ENCODE measurements at places on chromosomes 6 and 20.

DNA sequence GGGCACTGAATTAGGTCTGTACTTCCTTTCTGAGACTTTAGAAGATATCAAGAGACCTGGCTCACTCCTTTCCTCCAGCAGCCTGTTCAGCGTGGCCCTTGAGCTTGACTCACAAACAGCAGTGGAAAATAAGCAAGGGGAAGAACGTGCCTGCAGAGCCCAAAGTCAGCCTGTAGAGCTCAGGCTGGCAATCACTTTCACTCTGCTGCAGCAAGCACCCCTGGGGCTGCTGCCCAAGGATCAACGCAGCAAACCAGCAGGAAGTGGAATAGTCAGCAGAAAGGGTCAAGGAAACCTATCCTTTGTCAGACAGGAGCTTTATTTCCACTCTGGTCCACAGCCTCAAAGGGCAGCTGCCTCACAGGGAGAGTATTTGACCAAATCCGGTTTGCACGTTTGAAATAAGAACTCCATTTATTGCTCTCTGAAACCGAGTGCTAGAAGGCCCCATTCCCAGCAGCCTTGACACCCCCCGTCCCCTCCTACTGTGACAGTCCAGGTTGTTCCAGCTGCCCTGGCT, 77.4 kb downstream of the PRDM1 start:
- peak; percentile 84 for ATAC-seq

DNA sequence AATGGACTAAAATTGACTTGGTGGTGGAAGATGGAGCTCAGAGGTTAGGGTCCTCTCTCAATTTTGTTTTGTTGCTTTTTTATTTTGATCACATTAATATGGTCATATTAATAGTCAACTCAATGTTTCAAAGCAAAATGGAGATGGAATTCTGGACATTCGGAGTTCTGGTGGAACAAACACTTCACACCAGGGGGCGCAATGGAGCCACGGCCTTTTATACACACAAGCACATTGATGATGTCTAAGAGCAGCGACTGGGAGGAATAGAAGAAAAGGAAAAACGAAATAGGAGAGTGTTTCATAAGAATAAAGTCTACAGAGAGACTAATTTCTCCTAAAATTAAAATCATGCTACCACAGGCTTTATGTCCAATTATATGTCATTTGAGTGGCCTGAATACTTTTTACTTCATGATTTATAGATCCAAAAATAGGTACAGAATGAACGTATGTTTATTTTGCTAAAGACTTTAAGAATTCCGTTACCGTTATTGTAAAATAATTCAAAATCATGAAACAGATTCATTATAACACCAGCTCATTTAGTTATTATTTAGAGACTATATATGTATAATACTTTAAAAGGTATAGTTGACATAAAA, 197.6 kb upstream of the SASH1 start:
- ATAC-seq: no peak

GRCh38 chr6:41694815-41695526, 40.4 kb downstream of the TFEB start:
- no peak for ATAC-seq

- ATAC-seq: no peak
Measured at GRCh38 chr20:13788167-13788834, 3.5 kb downstream of the NDUFAF5 start.

DNA sequence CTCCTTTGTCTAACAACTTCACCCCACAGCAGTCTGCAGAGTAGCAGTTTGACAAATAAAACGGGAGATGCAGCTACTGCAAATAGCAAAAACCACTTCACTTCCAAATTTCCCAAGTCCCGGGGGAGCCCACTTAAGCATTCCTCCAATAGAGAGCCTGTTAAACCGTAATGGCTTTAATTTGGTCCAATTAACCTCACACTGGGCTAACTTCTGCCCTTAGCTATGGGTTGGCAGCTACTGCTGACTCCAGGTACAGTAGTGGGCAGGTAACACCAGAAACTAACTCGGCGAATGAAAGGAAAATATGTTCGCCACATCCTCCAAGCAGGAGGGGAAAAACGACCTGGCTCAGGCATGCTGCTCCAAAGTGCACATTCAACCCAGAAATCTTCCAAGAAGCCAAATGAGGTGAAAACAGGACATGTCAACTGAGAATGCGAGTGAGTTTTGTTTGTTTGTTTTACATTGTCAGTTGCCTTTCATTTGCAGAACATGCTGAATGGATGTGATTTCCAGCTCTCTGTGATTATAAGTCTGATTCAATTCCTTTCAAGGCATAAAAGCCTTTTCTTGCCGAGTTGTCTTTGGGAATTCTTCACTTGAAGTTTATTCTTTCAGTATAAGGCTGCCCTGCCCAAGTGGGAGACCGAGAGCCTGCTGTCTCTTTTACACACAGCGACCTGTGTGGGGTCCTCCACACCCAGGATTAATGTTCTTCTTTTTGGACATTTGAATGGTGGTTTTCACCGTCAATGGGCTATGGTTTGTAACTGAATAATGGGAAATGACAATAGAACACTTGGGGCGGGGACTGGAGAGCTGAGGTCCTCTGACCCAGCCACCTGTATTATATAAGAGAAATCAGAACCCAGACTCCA, 117.3 kb upstream of the ARMC2 start:
- ATAC-seq: no peak

GRCh38 chr6:11009353-11009752, 34.8 kb downstream of the ELOVL2 start:
- no peak for ATAC-seq

DNA sequence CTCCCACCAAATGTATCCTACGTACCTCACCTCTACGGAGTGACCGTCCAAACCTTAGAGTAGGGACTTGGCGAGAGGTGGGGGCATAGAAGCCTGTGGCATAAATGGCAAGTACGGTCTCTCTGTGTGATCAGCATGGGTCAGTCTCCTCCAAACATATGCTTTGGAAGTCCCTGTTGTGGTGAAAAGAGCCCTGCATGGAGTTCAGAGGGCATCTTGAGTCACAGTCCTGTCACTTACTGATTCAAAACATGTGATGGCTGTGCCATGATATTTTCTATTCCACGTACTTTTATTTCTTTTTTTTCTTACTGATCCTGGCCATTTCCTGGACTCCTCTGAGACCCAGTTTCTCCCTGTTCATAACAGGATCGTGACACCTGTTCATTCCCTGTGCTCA, 67.5 kb upstream of the CEP85L start:
- no peak for ATAC-seq

- no peak for ATAC-seq
Measured at GRCh38 chr6:132746048-132746447, 11.7 kb downstream of the VNN2 start.

- ATAC-seq: no peak
Measured at GRCh38 chr6:159249128-159249527, 79.9 kb downstream of the FNDC1 start.

DNA sequence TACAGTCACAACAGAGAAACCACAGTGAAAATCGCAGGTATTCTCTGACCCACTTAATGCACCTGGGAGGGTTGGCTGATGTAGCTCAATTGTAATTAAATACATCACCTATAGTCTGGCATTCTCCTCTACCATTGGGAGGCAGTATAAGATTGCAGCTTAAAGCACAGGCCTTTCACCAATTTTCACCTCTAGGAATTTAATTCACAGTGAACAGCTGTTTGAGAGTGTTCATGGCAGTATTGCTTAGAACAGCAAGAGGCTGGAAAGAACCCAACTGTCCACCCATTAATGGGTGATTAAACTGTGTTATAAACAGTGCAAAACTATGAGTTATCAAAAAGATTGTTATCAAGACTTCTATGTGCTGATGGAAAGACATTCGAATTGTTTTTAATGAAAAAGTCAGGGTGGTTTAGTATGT, 2.0 kb downstream of the EDEM2 start:
- peak; percentile 9 for ATAC-seq

GRCh38 chr6:81384921-81385320, 367.6 kb downstream of the TENT5A start:
- no peak for ATAC-seq

GRCh38 chr6:150328744-150329405, 39.9 kb upstream of the IYD start:
- no peak for ATAC-seq

DNA sequence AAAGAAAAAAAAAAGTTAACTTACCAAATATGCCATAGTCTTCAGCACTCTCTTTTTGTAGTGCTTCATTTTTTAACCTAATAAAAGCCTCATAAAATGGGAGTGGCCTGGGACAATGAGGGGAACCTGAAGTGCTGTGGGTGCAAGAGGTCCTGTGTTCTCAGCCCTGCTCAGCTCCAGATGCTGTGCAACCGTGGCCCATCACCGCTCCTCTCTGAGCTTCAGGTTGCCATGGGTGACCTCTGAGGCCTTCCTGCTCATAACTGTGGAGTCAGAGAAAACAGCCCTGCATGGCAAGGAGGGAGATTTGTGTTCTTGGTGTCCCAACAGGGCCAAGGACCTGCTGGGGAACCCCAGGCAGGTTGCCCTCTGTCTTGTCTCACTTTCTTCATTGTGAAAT, 10.0 kb downstream of the TCF15 start:
- ATAC-seq: no peak

- no peak for ATAC-seq
Measured at GRCh38 chr6:14622085-14622484, 504.5 kb downstream of the CD83 start.

DNA sequence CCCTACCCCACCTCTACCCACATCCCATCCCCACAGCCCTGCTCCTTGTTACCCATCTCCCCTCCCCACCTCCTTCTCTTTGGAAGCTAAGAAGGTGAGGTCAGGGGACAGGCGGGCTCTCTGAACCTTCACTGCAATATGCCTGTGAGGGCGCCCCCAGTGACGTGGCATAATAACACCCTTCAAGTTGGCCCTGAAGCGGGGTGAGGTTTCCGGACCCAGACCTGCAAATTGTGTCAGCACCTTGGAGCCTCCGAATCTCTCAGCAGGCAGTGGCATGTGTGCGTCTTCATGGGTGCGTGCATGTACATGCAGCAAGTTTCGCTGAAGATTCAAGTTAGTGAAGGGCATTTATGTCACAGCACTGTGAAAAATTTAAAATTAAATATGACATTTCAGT, 114.6 kb downstream of the SOBP start:
- no peak for ATAC-seq

All from stimulated activated memory B cell treated with anti-CD40 and anti-IgM and Interleukin-4, amounts not matched to agents 10 μg/mL and 1 μg/mL and 100 μg/mL, for 72 hours (primary cell).